Skeletal muscle cell (primary cell): ENCODE measurements at places on chromosomes 13 and 19.

GRCh38 chr19:38387550-38388348 lies at the start of gene GGN:
GGN (minus strand) TSS chr19:38388034; CDS start chr19:38387261, 773 bp downstream.
- DNase-seq, result peak; percentile 81

GRCh38 chr13:113238536-113238935 lies 29.1 kb downstream of the CUL4A start:
- no peak for DNase-seq

- DNase-seq, result no peak
Measured at GRCh38 chr19:1734321-1734966, 18.9 kb upstream of the ONECUT3 start.

GRCh38 chr13:110300090-110300815 lies 6.7 kb downstream of the COL4A1 start:
- DNase-seq, result no peak

DNA sequence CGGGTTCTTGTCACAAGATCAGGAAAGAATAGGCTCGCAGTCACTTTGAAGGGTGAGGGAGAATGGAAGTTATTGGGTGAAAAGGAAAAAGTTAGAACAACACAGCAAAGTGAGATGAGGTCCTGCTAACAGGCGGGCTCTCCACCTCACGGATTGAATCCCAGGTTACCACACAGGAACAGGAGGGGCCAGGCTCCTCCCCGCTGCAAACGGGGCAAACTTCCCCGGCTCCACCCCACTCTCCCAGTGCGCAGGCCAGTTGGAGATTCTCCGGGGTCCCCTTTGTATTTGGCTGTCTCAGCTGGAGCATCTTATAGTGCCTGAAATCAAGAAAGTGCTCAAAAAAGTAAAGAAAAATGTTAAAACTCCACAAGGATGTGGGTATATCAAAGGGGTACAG lies 78.3 kb upstream of the IPO5 start:
- no peak for DNase-seq

DNA sequence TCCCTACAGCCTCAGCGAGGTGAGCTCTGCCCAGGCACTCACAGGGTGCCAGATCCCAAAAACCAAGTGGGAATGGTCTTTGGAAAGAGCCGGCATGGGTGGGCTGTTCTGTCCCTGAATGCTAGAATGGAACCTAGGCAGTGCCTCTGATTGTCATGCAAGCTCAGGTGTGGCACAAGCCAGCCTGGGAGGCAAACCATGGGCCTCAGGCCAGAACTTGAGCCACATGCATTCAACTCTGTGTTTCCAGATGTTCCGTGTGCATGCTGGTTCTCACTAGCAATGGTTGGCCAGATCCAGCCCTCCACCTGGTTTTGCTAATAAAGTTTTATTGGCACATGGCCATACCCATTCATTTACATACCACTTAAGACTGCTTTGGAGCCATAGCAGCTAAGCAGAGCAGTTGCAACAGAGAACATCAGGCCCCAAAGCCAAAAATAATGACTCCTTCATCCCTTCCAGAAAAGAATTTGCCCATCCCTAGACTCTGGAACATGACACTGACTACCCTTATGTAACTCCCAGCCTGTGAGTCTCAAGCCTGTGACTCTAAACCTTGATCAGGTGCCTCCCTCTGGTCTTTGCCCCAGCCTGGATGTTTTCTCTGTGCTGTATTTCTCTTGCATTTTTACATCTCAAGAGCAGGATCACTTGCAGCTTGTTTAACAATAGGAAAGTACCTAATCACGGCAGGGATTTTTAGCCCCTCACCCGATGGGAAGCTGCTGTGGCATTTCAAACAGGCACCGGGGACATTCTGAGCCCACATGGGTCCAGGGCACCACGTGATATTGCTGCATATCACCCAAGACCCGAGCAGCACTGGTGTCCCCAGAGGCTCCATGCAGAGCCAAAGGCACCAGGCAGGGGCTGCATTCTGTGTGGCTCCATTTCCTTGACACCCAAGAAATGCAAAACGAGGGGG lies 55.4 kb upstream of the USE1 start:
- no peak for DNase-seq

DNA sequence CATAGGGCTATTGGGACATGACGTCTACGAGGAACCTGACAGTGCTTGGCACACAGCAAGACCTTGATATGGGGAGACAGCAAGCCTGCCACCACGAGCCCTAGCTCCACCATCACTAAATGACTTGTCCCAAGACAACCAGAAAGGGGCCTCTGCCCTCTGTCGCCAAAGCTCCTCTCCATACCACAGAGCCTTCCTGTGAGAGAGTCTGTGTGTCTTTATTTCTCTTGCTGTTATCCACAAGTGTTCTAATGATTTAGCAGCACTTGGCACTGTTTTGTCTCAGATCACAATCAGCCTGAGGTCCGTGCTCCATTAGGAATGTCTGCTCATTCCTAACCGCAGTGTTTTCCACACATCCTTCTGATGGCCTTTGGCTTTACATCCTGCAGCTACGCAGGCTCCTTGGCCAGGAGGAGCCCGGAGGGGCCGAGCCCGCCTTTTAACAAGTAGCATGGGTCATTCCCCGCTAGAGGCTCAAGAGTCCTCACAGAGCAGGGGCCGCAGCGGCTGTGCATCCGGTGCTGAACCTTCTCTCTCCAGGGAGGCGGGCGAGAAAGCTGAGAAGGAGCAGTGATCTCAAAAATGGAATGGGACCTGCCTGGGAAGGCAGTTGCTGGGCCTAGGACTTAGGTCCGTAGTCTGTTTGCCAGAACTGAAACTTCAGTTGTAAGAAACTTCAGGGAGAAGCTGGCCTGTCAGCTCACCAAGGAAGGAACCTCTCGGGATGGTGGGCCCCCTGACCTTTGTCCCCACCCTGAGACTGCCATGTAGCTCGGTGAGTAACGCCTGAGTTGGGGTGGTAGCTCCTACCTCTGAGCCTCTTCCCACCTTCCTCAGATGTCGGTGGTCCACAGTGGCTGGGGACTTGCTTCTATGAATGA lies 61.1 kb upstream of the HMGB1 start:
- peak; percentile 17 for DNase-seq

DNA sequence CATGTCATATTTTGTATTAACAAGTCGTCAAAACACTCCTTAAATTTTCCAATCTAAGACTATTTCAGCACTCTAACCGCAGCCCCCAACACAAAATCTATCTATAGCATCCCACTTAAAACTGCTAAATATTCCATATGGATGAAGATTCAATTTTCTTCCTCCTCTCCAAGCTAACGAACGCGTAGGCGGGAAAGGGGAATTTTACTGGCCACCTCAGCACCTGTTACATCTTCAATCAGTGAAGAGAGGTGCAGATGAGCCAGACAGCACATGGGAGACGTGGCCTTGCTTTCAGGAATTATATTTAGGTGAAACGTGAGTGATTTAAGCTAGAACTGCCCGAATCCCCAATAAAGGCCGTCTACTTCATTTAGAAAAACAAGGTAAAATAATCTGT lies 1.1 kb downstream of the RBM26 start:
- no peak for DNase-seq
